Stimulated activated CD8-positive, alpha-beta memory T cell treated with anti-CD3 and anti-CD28 coated beads, Interleukin-15, amount 100 ng/mL, for 24 hours (primary cell): ENCODE measurements at places on chromosomes 5 and 9.

GRCh38 chr5:74017786-74018211 lies 391.8 kb downstream of the ARHGEF28 start:
- DNase-seq: no peak

GRCh38 chr5:21573416-21574314 lies 1279.5 kb downstream of the CDH12 start:
- DNase-seq: no peak

DNA sequence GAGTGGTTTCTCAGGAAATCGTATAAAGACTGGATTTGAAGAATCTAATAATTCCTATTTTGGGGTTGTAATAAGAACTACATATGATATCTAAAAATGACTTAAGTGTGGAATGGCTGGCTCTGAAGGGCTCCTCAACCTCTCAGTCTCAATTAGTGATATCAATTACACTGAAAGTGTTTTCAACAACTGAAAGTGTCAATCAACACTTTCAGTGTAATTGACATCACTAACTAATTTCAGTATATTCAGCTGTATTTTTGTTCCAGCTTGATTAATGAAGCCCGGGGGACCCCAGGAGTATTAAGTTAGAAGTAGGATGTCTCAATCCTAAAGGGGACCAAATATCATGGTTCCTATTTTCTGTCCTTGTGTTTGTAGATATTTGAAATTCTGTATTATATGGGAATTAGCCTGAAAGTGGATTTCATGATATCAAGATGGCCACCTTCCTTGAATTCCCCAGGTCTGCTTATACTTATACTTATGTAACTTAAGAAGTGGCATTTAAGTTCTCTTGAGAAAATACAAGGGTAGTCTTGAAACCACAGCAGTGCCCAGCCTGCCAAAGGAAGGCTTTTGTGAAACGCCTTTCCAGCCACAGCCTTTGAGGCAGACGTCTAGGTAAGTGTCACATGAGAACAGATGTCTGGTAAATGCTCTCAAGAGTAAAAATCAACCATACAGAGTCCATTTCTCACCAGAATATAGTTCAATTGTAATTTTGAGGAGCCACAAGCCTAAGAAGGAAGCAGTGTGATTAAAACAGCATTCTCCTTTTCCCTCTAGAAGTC lies 4.6 kb downstream of the BASP1 start:
- DNase-seq: no peak

GRCh38 chr5:8446179-8446578 lies 577.2 kb downstream of the MTRR start:
- no peak for DNase-seq

- no peak for DNase-seq
Measured at GRCh38 chr9:76904661-76905457, 1.1 kb downstream of the PRUNE2 start.

DNA sequence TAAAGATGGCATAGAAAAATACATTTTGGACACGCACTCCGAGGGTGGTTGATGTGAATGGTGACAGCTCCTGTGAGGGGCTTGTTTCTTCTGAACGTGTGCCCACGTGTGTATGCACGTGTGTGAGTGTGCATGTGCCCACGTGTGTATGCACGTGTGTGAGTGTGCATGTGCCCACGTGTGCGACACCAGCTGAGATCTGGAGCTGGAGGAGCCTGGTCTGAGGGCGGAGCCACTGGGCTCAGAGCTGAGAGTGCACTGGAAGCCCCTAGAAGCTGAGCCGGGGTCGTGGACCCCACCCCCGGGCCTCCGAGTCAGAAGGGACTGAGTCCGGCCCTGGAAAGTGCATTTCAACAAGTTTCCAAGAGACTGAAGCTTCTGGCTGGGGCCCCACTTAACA lies 282.5 kb upstream of the IRX4 start:
- DNase-seq: no peak

- no peak for DNase-seq
Measured at GRCh38 chr9:133977421-133978201, 14.5 kb downstream of the VAV2 start.

GRCh38 chr9:27408001-27408400 lies 111.1 kb upstream of the EQTN start:
- no peak for DNase-seq

DNA sequence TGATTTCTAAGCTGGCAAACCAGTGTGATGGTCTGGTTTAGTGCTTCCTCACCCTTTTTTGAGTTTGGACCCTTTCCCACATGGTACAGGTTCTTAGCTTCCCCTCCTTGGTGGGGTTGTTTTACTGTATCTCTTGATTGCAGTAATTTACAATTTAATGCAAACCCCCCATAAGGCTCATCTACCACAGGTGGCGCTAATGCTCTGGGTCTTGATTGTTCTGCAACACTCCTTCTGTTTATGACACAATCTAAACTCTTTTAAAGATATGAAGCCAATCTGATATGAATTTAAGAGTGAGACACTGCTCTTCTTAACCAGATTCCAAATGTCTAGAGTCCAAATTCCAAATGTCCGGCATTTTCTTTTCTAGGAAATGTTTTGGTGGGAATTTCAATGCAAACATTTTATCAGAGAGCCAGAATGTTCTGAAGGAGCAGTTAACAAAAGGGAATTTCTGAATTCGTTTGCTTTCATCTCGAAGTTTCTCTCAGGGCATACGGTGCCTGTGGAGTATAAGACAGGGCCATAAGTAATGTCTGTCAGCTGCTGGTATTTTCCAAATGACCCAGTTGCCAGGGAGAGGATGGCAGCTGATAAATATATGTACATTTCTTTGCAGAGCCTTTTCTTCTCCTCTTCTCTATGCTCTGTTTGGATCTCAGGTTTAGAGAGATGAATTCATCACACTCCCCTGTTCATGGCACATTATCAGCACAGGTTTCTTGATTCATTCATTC lies 246.8 kb downstream of the ARHGAP26 start:
- no peak for DNase-seq

DNA sequence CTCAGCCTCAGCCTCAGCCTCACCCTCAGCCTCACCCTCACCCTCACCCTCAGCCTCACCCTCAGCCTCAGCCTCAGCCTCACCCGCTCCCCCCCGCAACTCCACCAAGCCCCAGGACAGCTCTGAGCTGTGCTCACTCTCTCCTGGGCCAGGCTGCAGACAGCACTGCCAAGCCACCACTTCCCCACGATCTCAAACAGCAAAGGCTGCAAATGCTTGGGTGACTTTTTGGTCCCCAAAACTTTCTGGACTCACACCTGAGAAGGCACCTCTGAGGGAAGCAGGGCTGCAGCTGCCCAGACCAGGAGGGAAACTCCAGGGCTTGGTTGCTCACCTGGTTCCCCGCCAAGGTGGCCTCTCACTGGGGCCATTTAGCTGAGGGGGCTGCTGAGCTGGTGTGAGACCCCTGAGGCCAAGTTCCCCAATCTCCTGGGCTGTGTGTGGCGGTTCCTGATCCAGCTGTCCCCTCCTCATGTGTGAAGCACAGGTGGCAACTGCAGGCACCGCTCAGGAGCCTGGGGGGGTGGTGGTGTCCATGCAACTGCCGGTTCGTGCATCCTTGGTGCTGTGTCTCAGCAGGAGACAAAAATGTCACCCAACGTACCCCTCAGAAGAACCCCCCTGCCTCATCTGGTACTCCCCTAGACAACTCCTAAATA lies 17.8 kb downstream of the MRPL36 start:
- DNase-seq: no peak
